ENCODE measurements at places on chromosomes 4 and X. TPM values are rescaled to one million over a fixed set of nuclear protein-coding genes. Genes with fewer than 3 reads are reported as not detected.

Gene GNRHR
- total RNA-seq: not detected

Gene GLRB
- total RNA-seq: 6.8 TPM

Gene SSR4
- total RNA-seq: 186 TPM

Gene SYTL4
- 10.5 TPM for total RNA-seq

Gene QRFPR
- total RNA-seq: not detected

DNA sequence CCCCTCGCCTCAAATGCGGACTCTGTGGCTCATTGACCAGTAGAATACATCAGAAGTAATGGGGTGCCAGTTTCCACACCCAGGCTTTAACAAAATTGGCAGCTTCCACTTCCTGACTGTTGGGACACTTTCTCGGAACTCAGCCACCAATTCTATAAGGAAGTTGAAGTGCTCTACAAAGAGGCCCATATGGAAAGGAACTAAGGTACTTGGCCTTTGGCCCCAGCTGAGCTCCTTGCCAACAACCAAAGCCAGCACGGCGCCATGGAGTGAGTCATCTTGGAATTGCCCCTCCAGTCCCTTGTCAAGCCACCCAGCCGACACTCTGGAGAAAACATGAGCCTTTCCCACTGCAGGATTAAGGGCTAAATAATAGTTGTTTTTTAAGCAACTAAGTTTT, 262.2 kb upstream of the INTU start:
- no peak overlapping the region for H3K27ac ChIP-seq
- DNase-seq: peak; percentile 75
- no peaks in the 10 kb centered on the region for H3K36me3 ChIP-seq
- H3K27me3 ChIP-seq: no peaks in the 10 kb centered on the region

DNA sequence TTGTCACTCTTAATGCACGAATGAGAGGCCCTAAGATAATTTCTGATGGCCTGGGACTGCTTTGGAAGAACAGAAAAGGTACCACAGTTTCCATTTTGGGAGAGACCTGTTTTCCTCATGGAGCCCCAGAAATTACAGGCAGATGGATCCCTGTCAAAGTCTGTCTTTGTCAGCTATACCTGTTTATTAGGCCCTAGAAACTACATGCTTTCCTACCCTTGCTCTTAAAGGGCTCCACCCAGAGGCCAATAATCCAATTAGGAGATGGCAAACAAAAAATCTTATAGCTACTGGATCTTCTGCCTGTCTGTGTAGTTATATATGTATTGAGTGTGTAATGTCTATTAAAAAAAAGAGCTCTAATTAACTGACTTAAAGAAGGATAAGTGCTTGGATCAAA, 141.3 kb downstream of the NR3C2 start:
- no peak overlapping the region for H3K4me3 ChIP-seq
- H3K4me1 ChIP-seq: no peaks in the 10 kb centered on the region
- no peaks in the 10 kb centered on the region for H3K27me3 ChIP-seq
- H3K36me3 ChIP-seq: no peaks in the 10 kb centered on the region

DNA sequence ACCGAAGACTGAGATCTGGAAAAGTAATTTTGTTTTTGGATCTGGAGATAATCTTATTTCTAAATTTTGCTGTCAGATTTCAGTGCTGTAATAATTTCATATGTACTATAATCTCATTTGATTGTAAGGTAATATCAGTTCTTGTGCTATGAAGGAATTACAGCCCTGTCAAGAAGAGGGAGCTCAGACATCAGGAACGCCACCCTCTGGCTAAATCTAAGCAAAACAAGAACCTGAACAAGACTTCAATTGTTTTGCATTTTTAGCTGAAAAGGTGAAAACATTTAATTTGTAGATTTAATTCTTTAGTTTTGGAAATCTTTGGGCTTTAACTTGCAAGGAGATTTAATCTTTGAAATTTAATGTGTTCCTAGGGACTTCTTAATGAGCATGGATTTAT, 525.4 kb upstream of the HS3ST1 start:
- no peak overlapping the region for H3K4me3 ChIP-seq
- DNase-seq: no peak
- no peak overlapping the region for H3K27ac ChIP-seq
- H3K36me3 ChIP-seq: no peaks in the 10 kb centered on the region
- no peaks in the 10 kb centered on the region for H3K4me1 ChIP-seq
- no peaks in the 10 kb centered on the region for H3K27me3 ChIP-seq

GRCh38 chrX:31209005-31209628, 137.3 kb upstream of the FTHL17 start:
- no peaks in the 10 kb centered on the region for H3K36me3 ChIP-seq
- DNase-seq: no peak
- no peaks in the 10 kb centered on the region for H3K27me3 ChIP-seq
- H3K27ac ChIP-seq: no peak overlapping the region
- H3K4me1 ChIP-seq: no peaks in the 10 kb centered on the region

DNA sequence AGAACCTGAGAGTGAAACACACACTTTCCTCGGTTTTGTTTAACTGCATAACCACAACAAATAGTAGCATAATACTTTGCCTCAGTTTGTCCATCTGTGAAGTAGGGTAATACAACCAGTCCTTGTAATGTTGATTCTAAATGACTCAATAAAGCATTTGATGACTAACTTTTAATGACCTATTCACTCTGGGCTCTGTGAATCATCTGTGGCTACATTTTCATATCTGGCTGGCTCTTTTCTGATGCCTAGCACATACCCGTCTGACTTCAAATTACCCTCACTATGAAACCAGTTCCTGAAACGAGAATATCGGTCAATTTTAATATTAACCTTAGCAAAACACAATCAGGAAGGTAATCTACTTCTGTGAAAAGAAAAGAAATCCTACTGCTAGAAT, 151.0 kb downstream of the SH2D1A start:
- H3K27me3 ChIP-seq: no peaks in the 10 kb centered on the region
- no peak overlapping the region for H3K27ac ChIP-seq
- no peak overlapping the region for H3K4me3 ChIP-seq
- no peak for DNase-seq

- no peaks in the 10 kb centered on the region for H3K4me1 ChIP-seq
- H3K36me3 ChIP-seq: no peaks in the 10 kb centered on the region
- DNase-seq: no peak
- no peak overlapping the region for H3K4me3 ChIP-seq
- no peaks in the 10 kb centered on the region for H3K27me3 ChIP-seq
These were observed 633.4 kb downstream of the CENPC start for GRCh38 chr4:66911880-66912279.

DNA sequence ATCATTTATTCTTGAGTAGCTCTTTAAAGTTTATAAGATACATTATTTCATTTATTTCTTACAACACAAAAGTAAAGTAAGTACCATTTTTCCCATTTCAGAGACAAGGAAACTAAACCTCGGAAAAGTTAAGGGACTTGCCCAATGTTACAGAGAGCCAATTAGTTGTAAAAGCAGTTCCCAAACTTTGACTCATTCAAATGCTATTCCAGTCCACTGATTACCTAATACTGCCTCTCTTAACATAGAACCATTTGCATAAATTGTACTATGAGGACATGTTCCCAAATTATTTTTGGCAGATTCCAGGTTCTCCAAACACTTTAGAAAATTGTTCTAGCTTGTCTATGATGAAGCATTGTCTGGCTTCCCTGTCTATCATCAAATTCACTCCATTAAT, 45.6 kb upstream of the GRIA3 start:
- no peak overlapping the region for H3K27ac ChIP-seq
- no peak for DNase-seq
- no peaks in the 10 kb centered on the region for H3K4me1 ChIP-seq
- no peak overlapping the region for H3K4me3 ChIP-seq

- DNase-seq: no peak
- no peaks in the 10 kb centered on the region for H3K27me3 ChIP-seq
- H3K4me3 ChIP-seq: no peak overlapping the region
- H3K4me1 ChIP-seq: no peaks in the 10 kb centered on the region
- H3K27ac ChIP-seq: no peak overlapping the region
These were observed 19.8 kb upstream of the FMR1 start for GRCh38 chrX:147891896-147892295.

- H3K27ac ChIP-seq: no peak overlapping the region
- peaks cover 14% of the 10 kb centered on the region for H3K36me3 ChIP-seq
- no peak for DNase-seq
- no peak overlapping the region for H3K4me3 ChIP-seq
- H3K4me1 ChIP-seq: no peaks in the 10 kb centered on the region
- no peaks in the 10 kb centered on the region for H3K27me3 ChIP-seq
These were observed 89.4 kb upstream of the IL13RA1 start for GRCh38 chrX:118637997-118638396.

- H3K36me3 ChIP-seq: no peaks in the 10 kb centered on the region
- H3K4me3 ChIP-seq: no peak overlapping the region
- no peaks in the 10 kb centered on the region for H3K27me3 ChIP-seq
- no peaks in the 10 kb centered on the region for H3K4me1 ChIP-seq
- no peak for DNase-seq
- no peak overlapping the region for H3K27ac ChIP-seq
These were observed 36.0 kb downstream of the TRIML1 start for GRCh38 chr4:188175288-188175687.

GRCh38 chrX:70554523-70554922, 109.9 kb downstream of the DLG3 start:
- no peak for DNase-seq
- H3K4me1 ChIP-seq: no peaks in the 10 kb centered on the region
- no peak overlapping the region for H3K27ac ChIP-seq
- no peaks in the 10 kb centered on the region for H3K27me3 ChIP-seq
- H3K36me3 ChIP-seq: no peaks in the 10 kb centered on the region

DNA sequence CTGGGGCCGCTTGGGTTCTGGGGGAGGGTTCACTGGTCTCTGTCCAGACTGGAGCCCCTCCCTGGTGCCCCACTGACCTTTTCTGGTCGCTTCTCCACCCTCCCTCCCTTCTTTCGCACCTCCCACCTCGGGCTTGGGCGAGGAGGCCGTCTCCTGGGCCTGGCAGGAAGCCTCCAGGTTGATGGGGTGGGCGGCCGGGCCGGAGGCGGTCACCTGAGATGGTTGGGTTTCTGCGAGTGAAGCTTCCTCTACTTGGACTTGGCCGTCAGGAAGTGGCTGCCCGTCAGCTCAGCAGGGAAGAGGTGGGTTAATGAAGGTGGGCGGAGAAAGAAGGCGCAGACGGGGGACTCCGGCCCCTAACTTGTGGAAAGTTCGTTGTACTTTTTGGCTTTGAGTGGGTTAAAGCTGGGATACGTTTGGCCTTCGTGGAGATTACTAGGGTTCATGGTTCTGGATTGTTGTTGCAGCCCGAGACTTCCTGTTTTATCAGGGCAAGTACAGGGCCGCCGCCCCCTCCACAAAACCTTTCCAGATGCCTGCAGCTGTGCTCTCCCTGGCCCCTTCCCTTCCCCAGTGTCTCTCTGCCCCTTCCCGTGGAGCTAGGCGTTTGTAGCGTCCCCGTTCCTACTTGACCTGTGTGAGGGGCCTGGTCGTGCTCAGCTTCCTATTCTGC, 1.2 kb downstream of the AKAP17A start:
- peak overlapping the region; percentile 98 for H3K4me3 ChIP-seq
- H3K27ac ChIP-seq: peak overlapping the region; percentile 84
- peaks cover 37% of the 10 kb centered on the region for H3K36me3 ChIP-seq
- peaks cover 30% of the 10 kb centered on the region for H3K4me1 ChIP-seq
- H3K27me3 ChIP-seq: no peaks in the 10 kb centered on the region

GRCh38 chr4:75629239-75629638, 1.1 kb downstream of the CDKL2 start:
- no peaks in the 10 kb centered on the region for H3K36me3 ChIP-seq
- DNase-seq: no peak
- H3K4me1 ChIP-seq: peaks cover 10% of the 10 kb centered on the region
